NCI-H524 treated with DMSO at 0.1 percent for 48 hours (cell line): ENCODE measurements at places on chromosomes 12 and 14.

DNA sequence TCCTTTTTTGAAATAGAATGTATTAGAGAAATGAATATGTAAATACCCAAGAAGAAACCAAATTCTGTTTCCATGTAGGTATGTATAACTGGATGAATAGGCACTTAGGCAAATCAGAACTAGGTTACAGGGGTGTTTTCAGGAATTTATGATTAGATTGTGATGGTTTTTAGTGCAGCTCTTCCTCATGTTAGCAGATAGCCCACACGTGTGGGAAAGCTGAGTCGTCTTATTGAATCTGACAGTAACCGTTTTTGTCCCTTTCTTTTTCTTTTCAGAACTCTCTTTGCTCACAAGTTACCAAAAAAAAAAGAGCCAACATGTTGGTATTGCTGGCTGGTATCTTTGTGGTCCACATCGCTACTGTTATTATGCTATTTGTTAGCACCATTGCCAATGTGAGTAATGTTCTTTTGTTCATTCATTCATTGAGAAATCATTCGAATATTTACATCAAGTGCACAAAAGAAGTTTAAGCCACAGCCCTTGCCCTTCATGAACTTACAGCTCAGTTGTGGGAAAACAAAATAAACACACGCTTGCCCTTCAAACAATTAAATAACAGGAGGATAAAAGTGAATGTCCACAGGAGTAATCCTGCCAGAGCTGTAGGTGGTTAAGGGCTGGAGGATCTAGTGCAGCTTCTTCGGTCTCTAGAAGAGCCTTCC lies 14.8 kb downstream of the EMP1 start:
- DNase-seq: no peak

DNA sequence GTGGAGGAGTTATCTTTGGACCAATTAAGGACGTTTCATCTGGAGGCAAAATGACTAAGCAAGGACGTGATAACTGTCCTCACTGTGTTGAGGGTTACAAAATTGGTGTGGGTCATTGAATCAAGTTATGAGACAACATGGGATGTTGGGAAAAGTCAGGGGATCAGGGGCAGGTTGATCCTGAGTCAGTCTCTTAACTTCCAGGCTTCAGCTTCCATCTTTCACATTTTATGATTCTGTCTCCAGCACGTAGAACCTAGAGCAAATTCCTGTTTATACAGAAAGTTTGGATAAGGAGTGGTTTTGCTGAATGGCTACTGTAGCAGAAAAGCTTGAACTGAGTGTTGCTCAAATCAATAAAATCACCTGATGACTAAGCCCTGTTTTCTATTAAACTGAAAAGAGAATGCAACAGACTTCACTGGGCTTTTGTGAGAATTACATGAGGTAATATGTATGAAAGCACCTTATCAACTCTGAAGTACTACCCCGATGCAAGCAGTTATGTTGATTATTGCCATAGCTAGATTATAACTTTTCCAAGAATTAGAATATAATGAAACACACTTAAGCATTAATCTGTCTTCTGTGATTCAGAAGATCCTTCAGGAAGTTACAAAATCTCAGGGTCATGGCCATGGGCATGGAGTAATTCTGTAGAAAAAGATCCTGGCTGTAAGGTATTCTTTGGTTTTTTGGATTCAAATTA lies 184.8 kb downstream of the ETV6 start:
- DNase-seq: no peak

- no peak for DNase-seq
These were observed 18.2 kb downstream of the MSRB3 start for GRCh38 chr12:65296508-65297265.

GRCh38 chr14:90274808-90275457 lies 18.6 kb downstream of the PSMC1 start:
- DNase-seq: no peak

DNA sequence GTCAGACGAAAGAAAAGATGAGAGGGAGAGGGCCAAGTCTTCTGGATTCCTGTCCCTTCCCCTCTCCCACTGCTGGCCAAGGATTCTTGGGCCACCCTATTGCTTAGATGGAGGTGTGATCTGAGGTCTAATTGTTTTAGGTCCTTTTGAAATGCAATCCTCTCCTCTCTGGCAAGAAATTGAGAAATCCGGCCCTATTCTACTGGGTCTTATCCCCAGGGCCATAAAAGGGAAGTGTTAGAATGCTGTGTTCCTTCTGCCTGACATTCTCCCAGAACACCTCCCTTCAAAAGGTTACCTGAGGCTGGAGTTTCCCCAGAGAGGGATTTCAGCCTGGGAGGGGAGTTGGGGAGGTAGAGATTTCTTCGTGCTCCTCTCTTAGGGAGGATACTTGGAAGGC lies 4.4 kb downstream of the WNT5B start:
- no peak for DNase-seq

DNA sequence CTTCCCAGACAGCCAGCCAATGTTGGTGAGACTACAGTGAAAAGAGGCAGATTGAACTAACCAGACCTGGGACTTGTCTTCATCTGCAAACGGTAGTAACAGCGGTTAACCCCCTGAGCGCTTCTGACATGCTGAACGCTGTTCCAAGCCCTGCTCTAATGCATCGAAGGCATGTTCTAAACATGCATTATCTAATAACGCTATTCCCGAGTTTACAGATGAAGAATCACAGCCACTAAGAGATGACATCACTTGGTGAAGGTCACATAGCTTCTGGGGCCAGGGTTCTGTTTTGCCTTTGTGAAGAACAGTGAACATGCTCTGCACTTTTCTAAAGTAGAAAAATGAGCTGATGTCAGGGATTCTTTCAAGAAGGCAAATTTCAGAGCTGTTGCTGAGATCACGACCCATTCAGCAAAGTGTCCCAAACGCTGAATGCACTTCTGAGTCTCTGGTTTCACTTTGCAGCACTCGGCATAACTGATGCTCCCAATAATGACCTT lies 56.0 kb downstream of the FOS start:
- DNase-seq: no peak

DNA sequence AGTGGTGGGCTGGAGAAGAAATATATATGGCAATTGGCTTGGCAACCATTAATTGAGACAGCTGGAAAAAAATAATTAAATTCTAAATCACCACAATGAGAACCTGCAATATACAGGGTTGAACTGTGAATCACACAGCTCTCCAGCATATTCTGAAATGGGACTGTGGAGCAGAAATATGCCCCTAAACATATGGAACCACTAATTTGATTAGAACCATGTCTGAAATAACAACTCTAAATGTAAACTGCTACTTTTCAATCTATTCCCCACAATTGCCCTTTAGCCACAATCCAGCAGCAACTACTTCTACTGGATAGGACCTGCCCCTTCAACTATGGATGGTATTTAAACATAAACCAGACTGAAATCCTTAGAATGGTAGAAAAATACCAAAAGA lies 330.4 kb downstream of the TRHDE start:
- no peak for DNase-seq

GRCh38 chr12:66140731-66141130 lies 10.2 kb upstream of the LLPH start:
- DNase-seq: no peak

- DNase-seq: no peak
These were observed at the start of gene NCOR2 for GRCh38 chr12:124566997-124567672. Gene NCOR2 (minus strand): TSS chr12:124567612. CDS start chr12:124495251, 72,361 bp downstream.

GRCh38 chr12:82326905-82327503 lies 31.2 kb downstream of the CCDC59 start:
- DNase-seq: no peak
